Stimulated activated CD8-positive, alpha-beta memory T cell treated with anti-CD3 and anti-CD28 coated beads, Interleukin-15, amount 100 ng/mL, for 24 hours (primary cell): ENCODE measurements at places on chromosomes 3 and 15.

- no peak for DNase-seq
These were observed 372.5 kb upstream of the CFAP20DC start for GRCh38 chr3:59422312-59422711.

- DNase-seq: no peak
These were observed 57.2 kb upstream of the SMAD6 start for GRCh38 chr15:66644869-66645268.

DNA sequence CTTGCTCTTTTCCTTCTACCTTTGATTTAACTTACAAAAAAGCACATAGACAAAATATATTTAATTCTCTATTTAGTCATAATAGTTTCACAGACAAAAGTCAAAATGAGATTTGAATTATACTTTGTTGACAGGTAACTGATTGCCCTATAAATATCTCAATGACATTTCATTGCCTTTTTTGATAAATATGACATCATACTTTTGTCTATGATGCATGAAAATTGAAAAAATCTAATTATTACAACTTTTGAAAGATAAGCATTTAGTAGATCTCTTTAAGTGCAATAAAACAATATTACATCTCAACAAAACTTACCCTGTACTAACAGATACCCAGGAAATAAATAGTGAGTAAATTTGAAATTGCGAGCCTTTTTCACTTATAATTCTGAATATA, 147.9 kb downstream of the SERPINI1 start:
- DNase-seq: no peak

DNA sequence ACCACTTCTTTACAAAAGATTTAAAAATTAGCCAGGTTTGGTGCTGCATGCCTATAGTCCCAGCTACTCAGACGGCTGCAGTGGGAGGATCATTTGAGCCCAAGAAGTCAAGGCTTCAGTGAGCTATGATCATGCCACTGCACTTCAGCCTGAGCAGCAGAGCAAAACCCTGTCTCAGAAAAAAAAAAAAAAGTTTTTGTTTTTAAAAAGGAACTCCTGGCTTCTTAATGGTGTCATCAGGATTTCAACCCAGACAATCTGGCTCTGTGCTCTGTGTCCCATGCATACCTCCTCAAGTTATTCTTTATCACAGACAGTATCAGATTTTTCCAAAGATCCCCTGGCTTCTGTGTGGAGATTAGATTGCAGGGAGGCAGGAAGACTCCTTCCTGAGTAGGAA, 64.2 kb upstream of the IL12A start:
- DNase-seq: no peak
